GM19239 (cell line): ENCODE measurements at places on chromosomes 7 and 10.

DNA sequence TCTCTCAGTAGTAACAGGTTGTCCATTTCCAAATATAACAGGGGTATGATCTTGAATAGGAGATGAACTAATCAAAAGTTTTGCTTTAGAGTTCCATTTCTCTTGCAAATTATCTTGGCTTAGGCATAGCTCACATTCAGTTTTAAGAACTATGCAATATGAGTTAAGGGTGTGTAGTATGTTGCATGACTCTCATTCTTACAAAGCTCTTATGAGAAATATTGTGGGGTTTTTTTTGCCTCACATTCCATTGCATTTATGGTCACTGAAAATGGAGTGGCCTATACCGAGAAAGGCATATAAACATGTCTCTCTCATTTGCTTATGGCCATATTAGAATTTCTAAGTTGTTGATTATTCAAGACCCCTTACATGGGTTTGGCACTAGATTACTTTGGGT, 48.5 kb upstream of the LAMB1 start:
- no peak for DNase-seq

DNA sequence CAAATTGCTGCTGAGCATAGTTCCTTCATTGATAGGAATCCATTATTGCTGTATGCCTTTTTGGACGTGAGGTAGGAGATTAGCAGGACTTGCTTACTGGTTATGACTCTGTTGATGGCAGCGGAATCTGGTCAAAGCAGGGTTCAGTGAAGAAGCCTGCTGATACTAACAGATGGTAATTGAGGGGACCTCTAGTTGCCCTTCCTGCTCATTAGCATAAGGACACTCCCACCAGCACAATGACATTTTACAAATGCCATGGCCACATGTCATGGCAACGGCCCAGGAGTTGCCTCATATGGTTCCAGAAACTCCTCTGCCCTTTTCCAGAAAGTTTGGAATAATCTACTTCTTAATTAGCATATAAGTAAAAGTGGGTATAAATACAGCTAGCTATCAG, 417.5 kb downstream of the CDC14C start:
- no peak for DNase-seq

GRCh38 chr7:102404005-102404861, 8.1 kb downstream of the PRKRIP1 start:
- DNase-seq, result peak; percentile 48

- DNase-seq, result no peak
These were observed 20.3 kb upstream of the DNA2 start for GRCh38 chr10:68492118-68492517.

- DNase-seq, result no peak
These were observed 8.3 kb upstream of the TMEM168 start for GRCh38 chr7:112798274-112799159.

GRCh38 chr7:134669388-134669787, 22.7 kb downstream of the BPGM start:
- no peak for DNase-seq
